Effector memory CD4-positive, alpha-beta T cell (primary cell): ENCODE measurements at places on chromosomes 12 and 14.

GRCh38 chr12:51926718-51927117, 19.4 kb downstream of the ACVRL1 start:
- no peak for DNase-seq

DNA sequence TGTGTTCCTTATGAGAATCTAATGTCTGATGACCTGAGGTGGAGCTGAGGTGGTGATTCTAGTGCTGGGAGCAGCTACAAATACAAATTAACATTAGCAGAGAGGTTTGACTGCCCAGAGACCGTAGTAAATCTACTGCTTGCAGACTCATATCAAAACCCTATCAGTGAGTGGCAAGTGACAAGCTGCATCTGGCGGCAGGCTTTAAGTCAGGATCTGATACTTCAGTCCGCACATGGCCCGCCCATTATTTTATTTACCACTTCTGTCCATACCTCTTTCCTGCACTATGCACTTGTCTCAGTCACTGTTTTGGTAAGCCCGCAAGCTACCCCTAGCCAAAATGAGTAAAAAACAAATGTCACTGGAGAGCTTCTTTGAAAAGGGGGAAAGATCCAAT, 11.4 kb downstream of the CEP128 start:
- DNase-seq: no peak

- DNase-seq: no peak
Measured at GRCh38 chr14:21498540-21499526, 12.3 kb downstream of the METTL3 start.

- DNase-seq: no peak
Measured at GRCh38 chr12:90036637-90037036, 328.0 kb upstream of the ATP2B1 start.

- no peak for DNase-seq
Measured at GRCh38 chr14:32635061-32635719, 303.5 kb upstream of the NPAS3 start.

DNA sequence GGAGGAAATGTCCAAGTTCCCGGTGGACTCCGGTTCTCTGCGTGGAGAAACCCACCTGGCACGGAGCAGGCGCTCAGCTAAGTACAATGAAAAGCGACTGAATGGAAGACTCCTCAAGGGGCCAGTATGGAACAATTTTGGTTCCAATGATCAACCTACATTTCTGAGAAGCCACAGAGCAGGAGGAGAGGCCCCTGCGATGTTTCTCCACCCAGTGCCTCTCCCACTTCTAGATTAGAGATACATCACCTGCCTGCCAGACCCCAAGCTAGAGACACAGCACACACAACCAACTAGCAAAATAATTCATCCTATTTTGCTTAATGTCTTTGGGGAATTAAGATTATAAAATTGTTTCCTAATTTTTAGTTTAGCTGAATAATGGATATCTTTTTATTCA, 38.8 kb downstream of the ATG14 start:
- no peak for DNase-seq

DNA sequence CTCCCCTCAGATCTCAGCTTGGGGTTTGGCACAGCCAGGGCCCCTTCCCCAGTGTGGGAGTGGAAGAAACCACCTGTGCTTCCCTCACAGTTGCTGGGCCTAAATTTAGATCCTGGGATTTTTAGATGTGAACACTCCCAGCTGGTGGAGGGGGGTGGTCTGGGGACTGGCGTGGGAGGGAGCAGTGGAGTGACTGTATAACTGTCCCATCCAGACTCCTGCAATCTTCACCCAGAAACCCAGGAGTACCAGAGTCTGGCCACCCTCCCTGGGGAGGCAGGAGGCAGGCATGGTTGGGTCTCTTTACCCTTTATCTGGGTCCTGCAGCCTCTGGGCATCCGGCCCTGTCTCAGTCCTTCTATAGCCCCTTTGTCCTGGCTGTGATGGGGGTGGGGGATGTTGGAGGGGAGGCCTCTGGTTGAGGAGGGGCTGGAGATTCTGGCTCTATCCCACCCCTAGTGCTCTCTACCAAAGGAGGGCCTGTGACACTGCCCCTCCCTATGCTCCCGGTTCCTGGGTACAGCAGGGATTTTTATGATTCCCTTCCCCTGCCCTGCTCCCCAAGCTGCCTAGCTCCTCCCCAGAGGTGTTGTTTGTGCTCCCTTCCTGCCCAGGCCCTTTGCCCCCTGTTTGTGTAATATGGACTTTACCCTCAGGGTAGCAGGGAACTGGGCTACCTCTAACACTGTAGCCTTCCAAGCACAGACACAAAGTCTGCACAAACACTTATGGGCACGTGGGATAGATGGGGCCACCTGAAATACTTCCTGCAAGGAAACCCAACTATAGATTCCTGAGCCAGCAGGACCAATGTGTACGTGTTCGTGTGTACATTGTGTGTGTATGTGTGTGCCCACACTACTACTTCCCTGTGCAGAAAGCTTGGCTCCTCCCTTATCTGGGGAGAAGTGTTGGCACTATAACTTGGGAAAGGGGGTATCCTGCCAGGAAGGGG, 1.7 kb downstream of the ERBB3 start:
- DNase-seq: no peak

DNA sequence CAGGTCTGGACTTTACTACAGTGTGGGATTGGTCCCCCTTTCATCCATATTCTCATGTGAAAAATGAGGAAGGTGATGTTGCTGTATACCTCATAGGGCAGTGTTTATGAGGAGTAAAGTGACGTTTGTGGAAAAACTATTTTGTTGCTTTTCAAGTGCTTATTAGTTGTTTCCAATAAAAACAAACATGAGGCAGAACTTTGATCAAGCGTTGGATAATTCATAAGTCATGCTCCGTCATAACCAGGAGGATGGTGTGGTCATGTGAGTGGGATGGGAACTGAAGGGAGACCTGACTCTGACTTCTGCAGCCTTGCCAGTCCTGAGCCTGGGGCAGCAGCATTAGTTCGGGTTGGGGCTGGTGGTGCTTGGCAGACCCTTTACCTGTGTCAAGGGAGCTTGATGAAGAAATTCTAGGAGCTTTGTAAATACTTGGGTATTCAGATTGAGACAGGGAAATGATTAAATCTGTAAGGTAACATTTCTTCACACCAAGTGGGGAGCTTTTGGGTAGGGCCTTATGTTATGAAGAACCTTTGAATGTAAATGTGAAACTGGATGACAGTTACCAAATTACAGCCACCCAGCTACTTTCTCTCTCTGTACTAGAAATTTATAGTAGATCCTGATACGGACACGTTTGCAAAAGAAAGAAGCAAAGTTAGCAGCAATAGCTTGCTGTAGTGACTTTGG, 462.4 kb upstream of the RGS6 start:
- no peak for DNase-seq

- DNase-seq: no peak
Measured at GRCh38 chr14:36513451-36514277, 6.4 kb downstream of the NKX2-1 start.

DNA sequence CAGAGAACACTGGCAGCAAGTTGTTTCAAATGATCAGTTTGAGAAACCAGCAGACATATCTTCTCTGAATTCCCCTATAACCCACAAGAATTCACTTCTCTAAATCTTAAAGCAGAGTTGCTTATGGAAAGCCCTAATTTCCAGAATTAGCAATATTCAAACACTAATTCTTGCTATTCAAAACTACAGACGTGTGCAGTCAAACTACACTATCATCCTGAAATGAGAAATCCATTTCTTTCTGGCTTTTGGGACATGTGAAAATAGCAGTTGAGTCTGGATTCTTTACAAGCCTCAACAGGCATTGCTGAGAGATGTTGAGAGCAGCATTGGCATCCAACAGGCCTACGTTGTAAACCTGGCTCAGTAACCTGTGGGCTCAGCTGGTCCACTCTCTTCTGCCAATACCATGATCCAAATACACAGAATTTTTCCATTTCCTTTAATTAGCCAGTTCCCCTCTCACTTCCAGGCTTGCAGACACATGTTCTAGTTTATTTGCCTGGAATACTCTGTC, 74.6 kb upstream of the TMTC1 start:
- no peak for DNase-seq

GRCh38 chr12:100031836-100032235, 47.1 kb upstream of the ANKS1B start:
- no peak for DNase-seq

GRCh38 chr12:120835657-120836056, 68.5 kb downstream of the SPPL3 start:
- no peak for DNase-seq

- no peak for DNase-seq
Measured at GRCh38 chr12:89259821-89260220, 92.5 kb downstream of the DUSP6 start.

- no peak for DNase-seq
Measured at GRCh38 chr12:93425736-93426411, 15.9 kb downstream of the UBE2N start.

- no peak for DNase-seq
Measured at GRCh38 chr14:61774861-61775260, 12.6 kb downstream of the SNAPC1 start.

GRCh38 chr14:77195766-77196165, 14.2 kb downstream of the TMEM63C start:
- DNase-seq: no peak

GRCh38 chr12:31019561-31019960, 54.1 kb upstream of the DDX11 start:
- no peak for DNase-seq

DNA sequence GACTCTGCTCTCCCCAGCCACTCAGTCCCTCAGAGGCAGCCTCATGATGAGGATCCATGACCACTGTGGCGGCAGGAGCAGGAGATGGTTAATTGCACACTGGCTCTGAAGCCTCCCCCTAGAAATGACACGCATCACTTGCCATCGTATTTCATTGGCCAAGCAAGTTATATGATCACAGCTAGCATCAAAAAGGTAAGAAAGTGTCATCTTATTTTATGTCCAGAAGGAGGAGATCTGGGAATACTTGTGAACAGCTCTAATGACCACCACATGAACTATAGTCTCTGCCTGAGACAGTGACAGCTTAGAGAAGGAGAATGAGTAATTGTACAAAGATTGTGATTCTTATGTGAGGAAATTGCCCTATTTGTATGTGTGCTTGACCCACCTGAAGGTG, 363.4 kb downstream of the NUAK1 start:
- no peak for DNase-seq

- DNase-seq: no peak
Measured at GRCh38 chr12:106015646-106016045, 123.1 kb downstream of the NUAK1 start.

DNA sequence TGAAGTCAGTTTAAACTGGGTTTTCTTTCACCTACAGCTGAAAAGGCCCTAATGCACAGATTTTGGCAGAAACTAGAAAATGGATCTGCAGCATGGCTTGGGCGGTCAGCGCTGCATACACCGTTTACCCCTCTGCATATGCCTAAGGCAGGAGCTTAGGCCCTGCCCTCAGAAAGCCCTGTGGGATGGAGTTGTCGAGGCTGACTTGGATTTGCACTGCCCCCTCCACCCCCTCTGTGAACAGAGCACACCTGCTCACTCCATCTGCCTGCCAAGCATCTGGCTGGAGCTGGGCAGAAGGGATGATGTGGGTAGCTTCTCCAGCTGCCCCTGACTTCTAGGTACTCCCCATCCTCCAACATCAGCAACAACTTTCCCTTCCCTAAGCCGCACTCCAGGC, 41.9 kb downstream of the TTC7B start:
- DNase-seq: no peak

DNA sequence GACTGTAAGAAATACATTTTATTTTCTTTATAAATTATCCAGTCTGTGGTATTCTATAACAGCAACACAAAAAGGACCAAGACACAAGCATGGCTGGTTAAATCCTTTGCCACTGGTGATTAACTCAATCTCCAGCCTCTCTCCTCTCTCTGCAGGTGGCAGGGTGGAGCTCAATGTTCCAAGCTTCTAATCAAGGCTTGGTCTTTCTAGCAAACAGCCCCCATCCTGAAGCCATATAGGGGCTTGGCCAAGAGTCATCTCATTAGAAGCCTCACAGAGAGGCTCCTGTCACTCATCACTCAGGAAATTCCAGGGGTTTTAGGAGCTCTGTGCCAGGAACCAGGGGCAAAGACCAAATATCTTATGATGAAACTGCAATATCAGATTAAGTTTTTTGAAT, 12.0 kb downstream of the C12orf75 start:
- no peak for DNase-seq

GRCh38 chr12:107568718-107569117, 116.9 kb upstream of the PWP1 start:
- DNase-seq: no peak

GRCh38 chr14:74619672-74620131, 7.7 kb upstream of the LTBP2 start:
- DNase-seq: no peak

DNA sequence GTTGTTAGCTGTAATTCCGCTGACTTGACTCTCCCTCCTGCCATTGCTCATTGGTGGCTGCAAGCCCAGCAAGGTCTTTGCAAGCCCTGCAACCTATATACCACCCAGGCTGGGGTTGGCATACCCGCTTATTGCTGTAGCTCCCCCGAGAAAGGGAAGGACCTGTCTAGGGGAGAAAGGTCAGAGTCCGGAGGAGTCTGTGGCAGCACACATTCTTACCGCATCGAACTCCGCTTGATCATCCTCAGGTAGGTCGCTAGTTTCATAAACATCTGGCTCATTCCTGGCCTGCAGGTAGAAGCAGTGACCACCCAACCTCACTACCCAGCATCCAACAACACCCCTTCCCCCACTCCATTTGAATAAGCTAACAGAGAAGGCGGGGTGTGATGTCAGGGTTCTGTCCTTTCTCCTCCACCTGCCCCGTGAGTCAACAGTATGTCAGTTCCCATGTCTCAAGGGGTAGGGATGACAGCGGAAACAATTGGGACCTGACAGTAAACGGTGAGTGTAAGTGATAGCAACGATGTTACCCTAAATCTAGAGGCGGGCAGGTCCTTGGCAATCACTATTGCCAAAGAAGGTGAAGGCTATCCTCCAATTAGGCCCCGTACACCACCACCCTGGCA, 1.1 kb downstream of the DCTN2 start:
- no peak for DNase-seq

- DNase-seq: no peak
Measured at GRCh38 chr12:96150442-96150841, 43.7 kb upstream of the ELK3 start.

DNA sequence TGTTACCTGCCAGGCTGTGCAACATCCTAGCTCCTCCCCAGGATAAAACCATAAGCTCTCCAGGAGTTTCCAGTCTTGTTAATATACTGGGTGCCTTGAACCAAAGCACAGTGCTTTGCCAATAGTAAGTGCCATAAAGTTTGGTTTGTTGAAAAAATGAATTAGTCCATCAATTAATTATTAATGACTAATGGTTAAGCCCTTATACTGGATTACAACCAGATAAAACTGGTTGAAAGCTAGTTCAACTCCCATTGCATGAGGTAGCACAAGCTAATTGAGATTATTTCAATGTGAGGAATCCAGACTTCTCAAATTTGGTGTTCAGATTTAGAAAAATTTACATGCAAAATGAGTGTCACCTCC, 1.6 kb upstream of the KRT3 start:
- no peak for DNase-seq

- DNase-seq: no peak
Measured at GRCh38 chr12:118359541-118359915, 13.2 kb downstream of the TAOK3 start.

DNA sequence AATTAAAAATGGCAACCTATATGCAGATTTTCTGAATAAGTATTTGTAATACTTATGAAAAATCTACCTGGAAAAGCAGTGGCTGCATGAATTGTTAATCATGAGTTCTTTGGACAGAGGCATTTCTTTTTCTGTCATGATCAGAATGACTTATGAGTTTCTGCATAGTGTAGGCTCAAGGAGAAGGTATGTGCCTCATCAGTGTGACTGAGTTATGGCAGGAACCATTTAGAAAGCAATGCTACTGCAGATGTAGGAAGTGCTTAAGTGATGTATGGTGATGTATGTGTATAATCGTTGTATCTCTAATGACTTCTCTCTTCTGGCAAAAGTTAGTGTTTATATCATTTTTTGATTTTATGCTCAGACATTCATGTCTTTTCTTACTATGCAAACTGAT, 816.4 kb upstream of the FBXO33 start:
- DNase-seq: no peak

GRCh38 chr14:60865378-60866127, 115.3 kb downstream of the TRMT5 start:
- DNase-seq: no peak
